Lower lobe of right lung (tissue), 2 donors: ENCODE measurements at places on chromosomes 7 and 10.

DNA sequence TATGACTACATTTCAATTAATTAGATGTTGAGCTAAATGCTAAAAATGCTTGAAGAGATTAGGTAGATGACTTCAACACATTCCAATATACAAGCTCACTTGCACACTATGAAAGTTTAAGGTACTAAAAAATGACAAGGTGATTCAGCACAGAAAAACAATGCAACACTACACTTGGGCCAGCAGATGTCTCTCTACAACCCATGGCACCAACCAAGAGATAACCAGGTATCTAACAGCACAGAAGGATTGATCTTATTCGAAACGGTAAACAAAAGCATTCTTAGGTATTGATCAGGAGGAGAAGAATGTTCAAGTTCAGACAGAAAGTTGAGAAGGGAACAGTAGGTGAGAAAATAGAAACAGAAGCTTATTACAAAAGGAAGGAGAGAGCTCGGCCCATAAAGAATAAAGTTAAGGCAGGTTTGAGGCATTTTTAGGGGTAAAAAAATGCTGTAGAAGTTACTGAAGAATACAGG lies 248.2 kb upstream of the KLF14 start:
- H3K36me3 ChIP-seq = peaks cover 41% of the 10 kb centered on the region
- H3K27me3 ChIP-seq = no peaks in the 10 kb centered on the region
- H3K4me1 ChIP-seq = peaks cover 67% of the 10 kb centered on the region
- H3K27ac ChIP-seq = peak overlapping the region; percentile 2
- no peak for DNase-seq

DNA sequence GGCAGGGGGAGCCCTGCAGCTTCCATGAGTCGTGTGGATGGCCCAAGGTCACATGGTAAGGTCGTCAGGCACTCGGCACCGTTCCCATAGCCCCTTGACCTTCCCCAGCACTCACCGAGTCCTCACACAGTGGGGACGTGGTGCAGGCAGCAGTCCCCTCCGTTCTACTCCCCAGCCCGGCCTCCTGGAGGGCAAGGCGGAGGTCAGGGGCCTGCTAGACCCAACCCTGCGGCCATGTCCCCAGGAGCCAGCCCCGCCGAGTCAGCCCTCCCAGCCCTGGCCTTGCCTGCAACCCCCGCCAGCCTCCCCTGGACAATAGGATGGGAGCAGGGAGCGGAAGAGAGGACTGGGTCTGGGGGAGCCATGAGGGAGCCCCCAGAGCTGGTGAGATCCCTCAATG lies 65.2 kb downstream of the ELFN1 start:
- no peak for DNase-seq
- no peak overlapping the region for H3K27ac ChIP-seq
- H3K4me1 ChIP-seq = no peaks in the 10 kb centered on the region
- no peaks in the 10 kb centered on the region for H3K36me3 ChIP-seq

GRCh38 chr10:119189811-119190282 lies 11.2 kb upstream of the PRDX3 start:
- H3K4me3 ChIP-seq = no peak overlapping the region
- no peaks in the 10 kb centered on the region for H3K36me3 ChIP-seq
- H3K27ac ChIP-seq = no peak overlapping the region
- H3K27me3 ChIP-seq = no peaks in the 10 kb centered on the region

DNA sequence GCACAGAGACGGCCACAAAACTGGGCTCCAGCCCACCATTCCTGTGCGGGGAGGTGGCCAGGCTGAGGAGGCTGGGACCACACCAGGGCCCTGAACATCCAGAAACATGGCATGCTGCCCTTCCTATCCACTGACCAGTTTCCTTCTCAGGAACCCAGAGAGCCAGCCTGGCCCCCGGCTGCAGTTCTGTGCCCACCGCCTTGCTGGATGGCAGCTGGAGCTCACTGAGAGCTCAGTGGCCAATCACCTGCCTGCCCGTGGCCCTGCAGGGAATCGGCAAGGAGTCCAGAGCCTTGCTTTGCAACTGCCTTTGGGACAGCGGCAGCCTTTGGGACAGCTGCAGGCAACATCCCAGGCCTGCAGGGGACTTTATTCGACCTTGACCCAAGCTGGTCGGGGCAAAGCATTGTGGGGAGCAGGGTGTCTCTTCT lies 30.4 kb downstream of the STK32C start:
- no peaks in the 10 kb centered on the region for H3K36me3 ChIP-seq
- peak; percentile 28 for DNase-seq
- H3K4me1 ChIP-seq = peaks cover 4% of the 10 kb centered on the region
- no peak overlapping the region for H3K27ac ChIP-seq

- H3K4me1 ChIP-seq = no peaks in the 10 kb centered on the region
- no peaks in the 10 kb centered on the region for H3K27me3 ChIP-seq
- DNase-seq = no peak
- no peak overlapping the region for H3K27ac ChIP-seq
- no peaks in the 10 kb centered on the region for H3K36me3 ChIP-seq
- H3K4me3 ChIP-seq = no peak overlapping the region
These were observed 97.6 kb downstream of the AASS start for GRCh38 chr7:122046402-122046801.

- no peak for DNase-seq
- no peak overlapping the region for H3K27ac ChIP-seq
- no peak overlapping the region for H3K4me3 ChIP-seq
- H3K36me3 ChIP-seq = no peaks in the 10 kb centered on the region
These were observed 390.4 kb upstream of the LRRTM3 start for GRCh38 chr10:66535439-66535838.

DNA sequence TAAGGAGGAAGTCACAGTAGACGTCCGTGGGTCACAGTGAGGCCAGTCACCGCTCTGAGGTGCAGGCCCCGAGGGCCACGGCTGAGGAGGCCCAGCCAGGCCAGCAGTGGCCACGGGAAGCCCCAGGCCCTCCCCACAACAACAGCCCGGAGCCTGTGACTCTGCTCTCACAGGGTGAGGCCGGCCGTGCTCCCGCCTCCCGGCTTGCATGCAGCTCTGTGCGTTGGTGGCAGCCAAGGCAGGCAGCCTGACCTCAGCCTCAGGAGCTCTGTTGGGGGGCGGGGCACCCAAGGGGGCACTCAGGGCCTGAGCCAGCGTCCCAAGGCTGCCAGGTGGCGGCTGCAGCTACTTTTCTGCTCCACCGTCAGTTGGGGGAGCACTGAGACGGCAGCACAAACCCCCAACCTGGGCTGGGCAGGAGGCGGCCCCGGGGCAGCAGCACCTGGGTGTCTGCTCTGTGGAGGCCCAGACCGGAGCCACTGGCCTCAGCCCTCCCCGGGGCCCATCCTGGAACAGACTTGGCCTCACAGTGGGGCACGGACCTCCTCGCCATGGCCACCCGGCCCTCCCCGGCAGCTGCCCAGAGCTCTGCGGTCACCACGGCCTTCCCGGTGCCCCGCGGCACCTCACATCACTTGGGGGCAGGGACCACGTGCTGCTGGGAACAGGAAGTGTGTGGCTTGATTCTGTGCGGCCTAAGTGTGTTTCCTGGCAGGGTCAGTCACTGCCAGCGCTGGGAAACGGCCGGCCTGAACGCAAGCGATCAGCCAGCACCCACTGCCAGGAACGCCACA lies 13.3 kb downstream of the CYP2W1 start:
- no peak overlapping the region for H3K27ac ChIP-seq
- H3K4me1 ChIP-seq = peaks cover 11% of the 10 kb centered on the region
- H3K27me3 ChIP-seq = peaks cover 4% of the 10 kb centered on the region
- no peak overlapping the region for H3K4me3 ChIP-seq
- peaks cover 31% of the 10 kb centered on the region for H3K36me3 ChIP-seq

DNA sequence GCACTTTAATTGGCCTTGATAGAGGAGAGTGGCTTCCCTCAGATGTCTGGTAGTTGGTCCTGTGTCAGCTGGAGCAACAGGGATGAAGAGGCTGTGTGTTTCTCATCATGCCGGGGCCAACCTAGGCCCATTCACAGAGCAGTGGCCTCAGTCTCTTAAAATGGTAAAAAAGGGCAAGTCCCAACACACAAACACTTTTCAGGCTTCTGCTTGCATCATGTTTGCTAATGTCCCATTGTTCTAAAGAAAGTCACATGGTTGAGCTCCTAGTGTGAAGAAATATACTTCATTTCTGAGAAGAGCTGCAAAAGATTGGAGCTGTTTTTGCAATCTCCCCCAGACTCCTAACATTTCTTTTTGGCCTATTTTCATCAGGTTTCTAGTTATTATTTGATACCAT lies 40.6 kb upstream of the RBAK start:
- H3K4me1 ChIP-seq = no peaks in the 10 kb centered on the region
- no peak for DNase-seq
- no peaks in the 10 kb centered on the region for H3K27me3 ChIP-seq
- no peak overlapping the region for H3K4me3 ChIP-seq
- H3K27ac ChIP-seq = no peak overlapping the region
- H3K36me3 ChIP-seq = no peaks in the 10 kb centered on the region

DNA sequence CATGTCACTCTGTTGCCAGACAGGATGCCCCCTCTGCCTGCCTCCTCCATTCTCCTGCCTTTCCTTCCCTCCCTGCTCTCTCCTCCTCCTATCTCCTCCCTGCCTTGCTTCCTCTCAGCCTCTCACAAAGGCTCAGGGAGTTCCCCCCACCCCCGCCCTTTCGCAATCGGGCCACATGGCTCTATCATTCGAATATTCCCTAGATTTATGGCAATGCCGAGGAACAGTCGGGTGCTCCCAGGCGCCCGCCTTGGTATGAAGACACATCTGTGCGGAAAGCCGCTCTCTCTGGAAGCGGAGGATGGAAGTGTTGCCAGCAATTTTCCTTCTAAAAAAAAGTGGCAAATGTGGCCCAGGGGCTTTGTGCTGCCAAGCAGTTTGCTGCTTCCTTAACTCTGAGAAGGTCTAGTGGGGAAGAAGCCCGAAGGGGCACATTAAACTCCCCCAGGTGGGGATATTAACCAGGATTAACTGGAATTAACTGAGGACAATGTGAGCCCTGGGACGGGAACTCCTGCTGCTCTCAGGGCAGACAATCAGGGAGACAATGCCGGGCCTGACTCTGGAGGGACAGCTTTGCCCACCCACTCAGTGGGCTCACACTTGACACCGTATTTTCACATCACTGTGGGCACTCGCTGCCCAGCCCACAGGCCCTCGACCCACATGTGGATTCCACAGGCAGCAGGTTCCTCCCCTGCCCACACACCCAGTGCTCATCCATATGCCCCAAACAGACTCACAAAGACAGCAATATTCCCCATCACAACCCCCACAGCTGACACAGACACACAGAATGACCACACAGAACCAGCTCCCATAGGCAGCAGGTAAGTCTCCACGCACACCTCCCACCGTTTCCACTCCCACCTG lies 88.4 kb upstream of the SMNDC1 start:
- DNase-seq = no peak
- no peaks in the 10 kb centered on the region for H3K36me3 ChIP-seq
- H3K4me3 ChIP-seq = no peak overlapping the region
- H3K4me1 ChIP-seq = peaks cover 31% of the 10 kb centered on the region

GRCh38 chr10:96124230-96125141 lies 5.6 kb upstream of the ZNF518A start:
- H3K27ac ChIP-seq = no peak overlapping the region
- peaks cover 3% of the 10 kb centered on the region for H3K4me1 ChIP-seq
- peak overlapping the region; percentile 12 for H3K4me3 ChIP-seq

GRCh38 chr10:113618338-113618737 lies 45.5 kb downstream of the NRAP start:
- H3K27ac ChIP-seq = no peak overlapping the region
- no peaks in the 10 kb centered on the region for H3K4me1 ChIP-seq
- DNase-seq = no peak
- no peaks in the 10 kb centered on the region for H3K36me3 ChIP-seq
- peaks cover 20% of the 10 kb centered on the region for H3K27me3 ChIP-seq
